ENCODE measurements at places on chromosomes 11 and 22. TPM values are rescaled to one million over a fixed set of nuclear protein-coding genes. Genes with fewer than 3 reads are reported as not detected.

Gene CCDC188
- polyA plus RNA-seq: 3.9 TPM

Gene APOA5
- not detected for polyA plus RNA-seq

Gene FREY1
- not detected for polyA plus RNA-seq

Gene CLNS1A
- polyA plus RNA-seq: 189 TPM

Gene KRTAP5-11
- 0.58 TPM for polyA plus RNA-seq

Gene SESN3
- polyA plus RNA-seq: 71.6 TPM

Gene MMP10
- polyA plus RNA-seq: 2.9 TPM

Gene CD3D
- 0.54 TPM for polyA plus RNA-seq

Gene GUCY1A2
- polyA plus RNA-seq: 26.5 TPM

Gene PAMR1
- 8.2 TPM for polyA plus RNA-seq

Gene EHF
- polyA plus RNA-seq: 14.3 TPM

Gene PRR33
- polyA plus RNA-seq: 0.15 TPM

Gene FXYD6
- 172 TPM for polyA plus RNA-seq

Gene MS4A1
- 1.1 TPM for polyA plus RNA-seq

Gene AIFM3
- 0.54 TPM for polyA plus RNA-seq

Gene MMP1
- 4.7 TPM for polyA plus RNA-seq

Gene HPS5
- 19.4 TPM for polyA plus RNA-seq

Gene TAGLN
- 259 TPM for polyA plus RNA-seq

Gene OR6T1
- polyA plus RNA-seq: not detected

Gene EFEMP2
- 144 TPM for polyA plus RNA-seq

Gene MS4A6A
- 26.7 TPM for polyA plus RNA-seq

Gene SULT4A1
- 1.6 TPM for polyA plus RNA-seq

Gene DMC1
- 4.3 TPM for polyA plus RNA-seq

Gene ASRGL1
- polyA plus RNA-seq: 3.3 TPM

Gene COPB1
- polyA plus RNA-seq: 122 TPM

Gene MUC6
- 0.38 TPM for polyA plus RNA-seq

Gene ACRV1
- 0.96 TPM for polyA plus RNA-seq

Gene RAC2
- 9.9 TPM for polyA plus RNA-seq

Gene NPTXR
- 10.1 TPM for polyA plus RNA-seq

Gene IFTAP
- 49.6 TPM for polyA plus RNA-seq

Gene WT1
- 0.80 TPM for polyA plus RNA-seq

Gene CLDN5
- polyA plus RNA-seq: 58.5 TPM

Data from left lung (tissue), 14 donors.